Activated CD4-positive, alpha-beta T cell treated with anti-CD3 and anti-CD28 coated beads, Interleukin-2, amount 50 U/mL, for 24 hours (primary cell): ENCODE measurements at places on chromosomes 7 and 10.

DNA sequence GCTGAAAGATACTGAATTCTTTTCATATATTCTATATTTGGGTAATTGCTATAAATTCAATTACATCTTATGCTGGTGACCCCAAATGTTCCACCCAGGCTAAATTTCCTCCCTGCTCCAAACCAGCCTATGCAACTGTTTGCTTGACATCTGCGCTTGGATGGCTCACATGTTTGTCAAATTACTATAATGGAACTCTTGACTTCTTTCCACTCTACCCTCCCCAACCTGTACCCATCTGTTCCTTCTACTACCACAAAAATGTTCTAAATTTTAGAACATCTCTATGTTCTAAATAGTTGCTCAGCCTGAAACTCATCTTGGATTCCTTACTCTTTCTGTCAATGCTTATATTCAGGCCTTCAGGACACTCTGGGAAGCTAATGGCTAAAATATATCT lies 249.9 kb upstream of the SMIM30 start:
- DNase-seq, result no peak

DNA sequence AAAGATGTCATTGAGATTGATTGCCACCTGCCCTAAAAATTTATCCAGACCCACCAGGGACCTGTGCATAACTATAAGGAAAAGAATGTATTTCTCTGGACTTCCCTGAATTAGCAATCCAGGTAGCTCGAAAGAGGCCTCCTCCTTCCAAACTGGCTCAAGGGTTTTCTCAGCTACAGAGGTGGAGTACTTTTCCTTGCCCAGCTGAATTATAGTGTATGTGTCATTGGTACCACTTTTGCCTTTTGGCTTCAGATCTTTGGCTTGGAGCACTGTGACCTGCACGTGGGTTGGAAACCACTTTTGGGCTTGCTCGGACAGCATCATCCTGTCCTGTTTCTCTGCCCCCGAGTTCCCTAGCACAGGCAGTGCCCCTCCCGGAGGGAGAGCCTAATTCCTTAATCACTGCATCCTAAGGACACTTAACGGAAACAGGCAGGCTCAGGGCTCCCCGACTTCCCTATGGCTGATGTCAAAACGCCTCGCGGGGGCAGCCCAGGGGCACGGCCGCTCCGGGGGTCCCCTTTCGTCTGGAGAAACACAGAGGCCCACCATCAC lies 825 bp downstream of the RAB11FIP2 start:
- DNase-seq, result peak; percentile 6

GRCh38 chr7:128168667-128169210 lies 72.3 kb upstream of the LEP start:
- DNase-seq, result no peak

GRCh38 chr10:102413053-102413705 lies 5.4 kb downstream of the PSD start:
- no peak for DNase-seq

- no peak for DNase-seq
Observed at GRCh38 chr10:78341953-78342614, 308.4 kb downstream of the RPS24 start.

- DNase-seq, result no peak
Observed at GRCh38 chr7:1972744-1973143, 260.0 kb downstream of the MAD1L1 start.

DNA sequence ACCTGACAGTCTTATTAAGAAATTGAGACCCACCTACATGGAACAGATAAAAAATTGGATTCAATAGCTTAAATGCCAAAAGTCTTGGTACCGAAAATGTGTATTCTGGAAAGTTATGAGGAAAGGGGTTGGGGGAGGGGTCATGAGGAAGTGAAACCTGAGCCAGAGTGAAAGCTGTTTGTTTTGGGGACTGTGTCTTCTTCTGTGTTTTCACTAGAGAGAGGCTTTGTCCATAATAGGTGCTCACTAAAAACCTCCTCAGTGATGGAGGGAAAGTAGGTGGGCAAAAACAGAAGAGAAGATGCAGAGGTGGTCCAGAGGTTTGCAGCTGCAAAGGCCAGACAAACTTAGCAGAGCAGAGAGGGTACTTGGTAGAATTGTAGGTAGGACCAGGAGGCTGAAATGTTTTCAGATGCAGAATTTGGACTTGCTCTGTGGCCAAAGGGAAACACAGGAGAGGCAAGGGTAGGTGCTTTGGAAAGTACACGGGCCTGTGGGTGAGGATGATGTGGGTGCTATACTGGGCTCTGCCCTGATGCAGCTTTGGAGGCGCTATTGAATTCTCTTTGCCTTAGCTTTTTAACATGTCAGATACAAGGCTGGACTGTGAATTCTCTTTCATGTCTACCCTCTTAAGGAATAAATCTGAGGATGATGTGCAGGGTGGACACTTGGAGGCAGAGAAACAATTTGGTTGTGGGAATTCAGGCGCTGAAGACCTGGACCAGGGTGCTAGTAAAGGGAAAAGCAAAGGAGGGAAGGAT lies 254.6 kb downstream of the PTEN start:
- no peak for DNase-seq

- DNase-seq, result no peak
Observed at GRCh38 chr7:151139071-151139790, 28.3 kb downstream of the GBX1 start.

GRCh38 chr10:59847326-59847725 lies 59.0 kb downstream of the CCDC6 start:
- DNase-seq, result no peak

- no peak for DNase-seq
Observed at GRCh38 chr10:48478980-48479811, 125.7 kb downstream of the ARHGAP22 start.

GRCh38 chr7:133183042-133183794 lies 69.7 kb upstream of the EXOC4 start:
- DNase-seq, result no peak

DNA sequence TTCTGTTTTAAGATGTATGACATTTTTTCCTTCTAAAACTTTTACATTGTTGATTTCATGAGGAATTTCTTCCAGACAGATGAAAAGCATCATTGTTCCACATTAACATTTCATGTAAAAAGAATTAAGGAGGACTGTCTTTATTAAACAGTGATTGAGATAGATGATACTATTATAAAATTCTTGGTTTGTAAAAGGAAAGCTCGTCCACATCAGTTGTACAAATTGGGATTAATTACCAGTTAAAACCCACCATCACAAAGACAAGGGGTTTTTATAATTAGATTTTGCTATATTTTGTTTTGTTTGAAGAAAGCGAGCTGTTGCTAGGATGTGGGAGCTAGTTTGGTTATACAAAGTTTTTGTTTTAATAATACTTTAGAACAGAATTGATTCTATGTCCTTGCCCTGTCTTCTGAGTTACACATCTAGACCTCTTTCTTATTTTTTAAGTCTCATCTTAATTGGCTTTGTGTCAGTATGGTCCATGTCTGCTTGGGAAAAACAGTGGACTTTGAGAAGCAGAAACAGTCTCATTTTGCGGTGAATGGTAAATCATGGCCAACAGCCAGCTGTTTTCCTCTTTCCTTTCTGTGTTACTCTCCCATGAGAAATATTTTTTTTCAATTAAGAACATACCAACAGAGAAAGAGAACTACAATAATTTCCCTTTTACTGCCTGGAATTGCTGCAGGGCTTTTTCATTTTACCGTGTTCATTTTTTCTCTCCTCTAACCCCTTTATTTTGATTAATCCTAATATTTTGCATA lies 3.2 kb downstream of the TES start:
- DNase-seq, result no peak

- DNase-seq, result peak; percentile 75
Observed at GRCh38 chr10:102835007-102835482, 2.2 kb downstream of the CYP17A1 start.

- DNase-seq, result no peak
Observed at GRCh38 chr7:45687721-45688120, 113.6 kb downstream of the ADCY1 start.

DNA sequence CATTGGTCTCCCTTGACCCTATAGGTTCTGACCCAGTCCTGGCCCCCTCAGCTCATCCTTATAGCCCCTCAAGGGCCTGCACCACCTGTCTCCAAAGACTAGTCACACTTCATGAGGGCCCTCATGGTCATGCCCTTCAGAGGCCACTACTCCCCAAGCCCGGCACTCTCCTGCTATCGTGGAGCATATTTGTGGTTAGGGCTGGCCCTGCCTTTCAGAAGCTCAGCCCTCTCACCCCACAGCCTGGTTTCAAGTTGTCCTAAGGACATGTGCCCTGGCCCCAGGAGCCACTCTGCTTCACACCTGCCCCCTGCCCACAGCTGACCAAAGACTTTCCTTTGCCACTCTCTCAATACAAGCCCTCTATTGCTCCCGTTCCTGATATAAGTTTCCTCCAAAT lies 60.3 kb upstream of the LBX1 start:
- DNase-seq, result no peak

GRCh38 chr7:73850781-73851207 lies 8.5 kb upstream of the METTL27 start:
- DNase-seq, result no peak

DNA sequence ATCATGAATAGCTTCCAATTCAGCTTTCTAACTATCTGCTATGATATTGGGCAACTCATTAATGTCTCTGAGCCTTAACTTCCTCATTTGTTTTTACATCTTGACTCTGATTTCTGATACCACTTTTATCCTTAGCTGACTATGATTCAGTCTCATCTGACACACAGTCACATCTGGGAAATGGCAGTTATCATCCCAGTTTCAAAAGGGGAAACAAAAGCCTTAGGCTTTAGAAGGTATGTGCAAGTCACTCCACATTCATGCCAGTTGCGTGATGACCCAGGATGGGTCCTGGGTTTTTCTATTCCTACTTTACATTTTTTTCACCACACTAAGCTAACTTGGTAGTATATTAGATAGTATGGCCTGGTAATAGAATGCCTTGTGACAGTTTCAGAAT lies 12.7 kb downstream of the SCIN start:
- no peak for DNase-seq

DNA sequence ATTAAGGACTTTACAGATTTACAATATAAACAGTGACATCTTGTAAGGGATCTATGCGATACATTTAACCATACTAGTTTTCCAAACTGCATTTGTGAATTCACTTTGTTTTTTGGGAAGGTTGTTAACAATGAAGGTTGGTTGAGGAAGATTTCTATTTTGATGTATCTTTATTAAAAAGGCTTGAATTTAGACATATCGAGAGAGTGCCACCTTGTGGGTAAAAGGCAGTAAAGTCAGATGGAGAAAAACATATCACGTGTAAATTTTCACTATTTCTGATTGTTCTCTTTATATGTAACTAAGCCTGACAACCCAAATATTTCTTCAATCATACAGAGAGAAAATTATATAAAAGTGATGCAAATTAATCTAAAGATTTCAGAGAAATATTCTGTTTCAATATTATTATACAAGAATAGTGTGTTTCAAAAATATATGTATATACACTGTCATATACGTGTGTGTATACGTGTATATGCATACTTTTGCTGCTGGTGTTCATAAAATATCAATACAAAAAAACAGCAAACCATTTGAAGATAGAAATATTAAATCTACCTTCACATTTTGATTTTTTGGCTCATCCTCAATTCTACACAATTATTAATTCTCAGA lies 988.6 kb downstream of the SORCS1 start:
- DNase-seq, result no peak

DNA sequence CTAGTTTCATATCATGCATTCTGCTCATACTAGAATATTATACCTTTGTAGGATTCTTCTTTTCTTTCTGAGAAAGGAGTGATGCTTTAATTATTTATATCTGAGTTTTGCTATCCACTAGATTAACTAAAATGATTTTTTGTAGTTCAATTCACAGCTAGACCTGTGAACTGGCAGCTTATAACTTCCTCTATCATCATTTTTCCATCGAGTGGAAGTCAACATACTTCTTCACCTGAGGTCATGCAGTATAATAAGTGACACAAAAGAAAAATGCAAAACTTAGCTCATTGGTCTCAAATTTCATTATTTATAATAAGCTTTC lies 8.0 kb downstream of the LRRN3 start:
- DNase-seq, result no peak

- no peak for DNase-seq
Observed at GRCh38 chr10:26448706-26449435, 10.7 kb downstream of the APBB1IP start.

DNA sequence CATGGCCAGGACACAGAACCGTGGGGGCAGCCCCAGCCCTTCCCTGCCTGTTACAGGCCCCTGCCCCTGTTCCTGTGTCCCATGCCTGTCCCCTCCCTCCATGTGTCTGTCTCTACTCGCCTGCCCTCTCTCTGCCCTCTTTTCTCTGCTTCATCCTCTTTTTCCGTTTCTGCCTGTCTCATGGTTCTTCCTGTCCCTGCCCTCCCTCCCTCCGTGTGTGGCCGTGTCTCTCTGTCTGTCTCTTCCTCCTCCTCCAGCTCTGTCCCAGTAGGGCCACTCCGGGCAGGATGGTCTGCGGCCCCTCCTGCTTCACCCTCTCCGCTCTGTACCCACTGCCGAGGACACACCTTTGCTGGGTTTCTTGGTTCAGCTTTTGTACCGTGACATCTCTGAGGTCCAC lies 137.4 kb downstream of the FAM53B start:
- no peak for DNase-seq

- no peak for DNase-seq
Observed at GRCh38 chr7:88357781-88358525, 51.3 kb upstream of the STEAP4 start.

DNA sequence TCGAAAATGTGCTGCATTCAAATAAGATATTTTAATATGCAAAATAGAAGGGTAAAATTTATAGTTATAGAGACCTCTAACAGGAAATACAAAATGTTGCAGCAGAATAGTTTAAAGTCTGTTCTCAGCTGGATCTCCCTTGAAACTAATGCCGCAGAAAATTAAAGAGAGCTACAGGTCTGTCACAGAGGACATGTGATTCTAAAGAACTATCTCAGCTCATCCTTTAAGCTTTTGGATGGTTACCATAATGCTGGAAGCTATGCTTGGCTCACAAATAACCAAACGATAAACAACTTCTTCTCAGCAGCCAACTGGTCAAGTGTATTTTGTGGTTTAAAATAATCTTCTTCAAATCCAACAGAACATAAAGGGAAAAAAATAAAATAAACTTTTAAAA lies 353.0 kb downstream of the PARD3 start:
- DNase-seq, result no peak

DNA sequence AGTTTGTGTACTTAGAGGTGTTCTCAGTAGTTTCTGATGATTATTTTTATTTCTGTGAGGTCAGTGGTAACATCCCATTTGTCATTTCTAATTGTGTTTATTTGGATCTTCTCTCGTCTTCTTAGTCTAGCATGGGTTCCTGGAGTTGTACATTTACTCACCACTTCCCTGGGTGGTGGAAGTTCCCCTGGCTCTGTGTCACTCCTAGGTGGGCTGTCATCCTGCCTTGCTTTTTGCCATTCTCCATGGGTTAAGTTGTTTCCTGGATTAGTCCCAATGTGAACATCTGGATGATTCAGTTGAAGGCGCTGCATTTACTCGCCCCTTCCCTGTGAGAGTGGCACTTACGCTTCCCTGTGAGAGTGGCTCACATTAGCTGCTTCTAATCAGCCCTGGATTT lies 48.2 kb downstream of the GSAP start:
- DNase-seq, result no peak

GRCh38 chr7:107596881-107597581 lies 17.0 kb downstream of the BCAP29 start:
- no peak for DNase-seq

- no peak for DNase-seq
Observed at GRCh38 chr10:82160307-82160706, 285.3 kb downstream of the NRG3 start.

- no peak for DNase-seq
Observed at GRCh38 chr7:130137207-130137606, 66.9 kb downstream of the KLHDC10 start.
